ENCODE measurements at places on chromosomes 16 and 17.

- no peak for DNase-seq
Observed at GRCh38 chr17:31538080-31538762, 146.7 kb downstream of the RAB11FIP4 start.

- no peak for DNase-seq
Observed at GRCh38 chr16:9061358-9061813, 30.1 kb upstream of the HAPSTR1 start.

DNA sequence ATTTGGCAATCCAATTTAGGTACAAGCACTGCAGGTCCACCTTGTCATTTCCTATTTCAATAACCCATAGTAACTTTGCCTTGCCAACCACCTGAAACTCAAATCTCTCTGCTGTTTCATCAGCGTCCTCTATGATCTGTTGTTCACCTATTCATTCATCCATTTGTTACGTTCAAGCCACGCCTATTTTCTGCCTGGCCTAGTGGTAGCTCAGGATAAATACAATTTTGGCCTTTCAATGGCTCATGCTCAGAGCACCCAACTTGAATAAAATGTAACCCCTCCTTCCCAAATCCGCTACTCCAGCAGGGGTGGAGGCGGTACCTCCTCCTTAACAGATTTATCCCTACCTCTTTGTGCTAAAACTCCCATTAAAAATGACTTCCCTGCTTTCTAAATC is 3.6 kb upstream of the FBXO47 start:
- DNase-seq, result no peak

DNA sequence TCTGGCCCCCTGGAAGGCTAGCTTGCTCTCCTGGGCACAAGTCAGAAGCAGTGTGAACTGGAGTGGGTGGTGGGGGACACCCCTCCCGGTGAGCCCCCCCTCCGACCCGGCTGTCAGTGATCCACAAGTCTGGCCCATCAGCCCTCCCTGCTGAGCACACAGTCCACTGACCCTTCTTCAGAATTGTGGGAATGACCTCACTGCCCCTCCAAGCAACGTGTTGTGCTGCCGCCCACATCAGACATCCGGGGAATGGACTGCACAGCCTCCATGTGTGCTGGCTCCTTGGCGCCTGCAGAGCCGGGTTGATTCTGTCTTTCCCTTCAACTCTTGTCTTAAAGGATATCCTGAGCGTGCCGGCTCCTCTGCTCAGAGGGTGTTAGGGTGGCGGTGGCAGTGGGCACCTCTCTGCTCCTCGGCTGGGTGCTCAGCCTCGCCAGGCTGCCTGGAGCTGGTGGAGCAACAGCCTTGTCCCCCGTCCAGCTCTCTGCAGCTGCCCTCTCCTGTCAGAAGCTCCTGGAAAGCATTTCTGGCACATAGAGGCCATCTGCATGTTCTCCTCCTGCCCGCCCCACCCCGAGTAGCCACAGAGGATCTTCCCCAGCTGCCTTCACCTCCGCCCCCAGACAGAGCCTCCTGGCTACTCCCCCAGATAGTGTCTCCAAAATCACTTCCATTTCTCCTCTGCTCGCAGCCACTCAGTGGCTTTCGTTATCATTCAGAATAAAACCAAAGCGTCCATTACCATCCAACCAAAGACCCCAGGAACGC is 19.8 kb downstream of the NPTX1 start:
- DNase-seq, result no peak

GRCh38 chr17:57552114-57552624 is 192.9 kb downstream of the CCDC182 start:
- no peak for DNase-seq

GRCh38 chr17:3989041-3989886 is 25.0 kb upstream of the ATP2A3 start:
- no peak for DNase-seq

GRCh38 chr17:73645050-73645871 is 1.0 kb upstream of the SDK2 start:
- peak; percentile 33 for DNase-seq

GRCh38 chr16:10868596-10869469 is 8.2 kb upstream of the CIITA start:
- no peak for DNase-seq

DNA sequence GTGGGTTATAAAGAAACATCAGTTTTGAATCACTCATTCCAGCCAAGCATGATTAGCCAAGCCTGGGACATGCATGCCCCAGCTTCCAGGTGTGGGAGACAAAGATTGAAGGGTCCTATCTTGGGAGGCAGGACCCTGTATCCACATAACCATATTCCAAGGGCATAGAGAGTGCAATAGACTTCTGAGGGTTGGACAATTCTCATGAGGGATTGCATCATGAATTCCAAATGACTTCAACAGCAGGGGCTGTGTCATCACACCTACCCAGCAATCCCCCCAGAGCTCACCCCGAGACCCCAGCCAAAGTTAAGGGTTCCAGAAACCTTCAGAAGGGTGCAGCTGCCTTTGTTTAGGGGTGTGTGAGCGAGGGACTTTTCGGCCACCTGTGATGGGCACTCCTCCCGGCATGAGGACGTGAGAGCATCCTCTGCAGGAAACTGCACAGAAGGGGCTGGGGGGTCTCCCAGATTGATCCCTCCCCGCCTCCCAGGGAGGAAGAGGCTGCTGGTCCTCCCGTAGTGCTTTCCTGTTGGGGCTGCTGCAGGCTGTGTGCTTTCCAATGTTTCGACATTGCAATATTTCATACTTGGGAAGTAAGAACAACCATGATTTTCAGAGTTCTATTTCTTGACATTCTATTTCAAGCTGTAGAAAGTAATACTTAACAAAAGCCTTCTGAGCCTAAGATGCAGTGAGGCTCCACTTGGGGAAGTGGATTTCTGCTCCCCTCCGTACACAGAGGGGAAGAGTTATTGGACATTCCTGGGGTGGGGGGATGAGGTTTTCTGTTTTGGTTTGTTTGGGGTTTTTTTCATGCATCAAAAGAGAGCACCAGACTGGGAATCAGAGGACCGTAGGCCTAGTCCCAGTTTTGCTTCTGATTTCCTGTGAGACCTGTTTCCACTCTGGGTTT is 13.3 kb upstream of the PITPNM3 start:
- peak; percentile 30 for DNase-seq

DNA sequence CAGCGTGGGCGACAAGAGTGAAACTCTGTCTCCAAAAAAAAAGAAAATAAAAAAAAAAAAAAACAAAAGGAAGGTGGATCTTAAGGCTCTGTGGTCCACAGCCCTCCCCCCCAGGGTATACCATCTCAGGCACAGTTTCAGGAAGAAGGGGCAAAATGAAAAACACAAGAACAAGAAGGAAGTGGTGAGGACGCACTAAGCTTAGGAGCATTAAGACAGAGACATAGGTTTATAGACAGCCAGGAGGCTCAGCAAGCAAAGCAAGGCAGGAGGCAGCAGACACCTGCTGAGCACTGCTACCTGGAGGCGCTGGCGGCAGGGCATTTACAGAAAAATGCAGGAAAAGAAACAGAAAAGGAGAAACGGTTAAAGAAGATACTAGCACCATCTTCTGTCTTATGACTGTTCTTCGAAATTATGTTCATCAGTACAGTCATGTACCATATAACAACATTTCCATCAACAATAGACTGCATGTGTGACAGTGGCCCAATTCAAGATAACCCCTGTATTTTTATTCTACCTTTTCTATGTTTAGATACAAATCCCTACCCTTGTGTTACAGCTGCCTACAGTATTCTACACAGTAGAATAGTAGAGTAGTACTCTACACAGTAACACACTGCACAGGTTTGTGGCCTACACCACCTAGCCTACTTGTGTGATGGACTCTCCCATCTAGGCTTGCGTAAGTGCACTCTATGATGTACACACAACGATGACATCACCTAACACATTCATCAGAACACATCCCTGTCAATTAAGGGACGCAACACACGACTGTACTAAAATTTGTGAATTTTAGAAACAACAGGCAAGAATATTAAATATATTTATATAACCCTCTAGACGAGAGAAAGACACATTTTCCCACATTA is 62.5 kb downstream of the XPO6 start:
- no peak for DNase-seq

DNA sequence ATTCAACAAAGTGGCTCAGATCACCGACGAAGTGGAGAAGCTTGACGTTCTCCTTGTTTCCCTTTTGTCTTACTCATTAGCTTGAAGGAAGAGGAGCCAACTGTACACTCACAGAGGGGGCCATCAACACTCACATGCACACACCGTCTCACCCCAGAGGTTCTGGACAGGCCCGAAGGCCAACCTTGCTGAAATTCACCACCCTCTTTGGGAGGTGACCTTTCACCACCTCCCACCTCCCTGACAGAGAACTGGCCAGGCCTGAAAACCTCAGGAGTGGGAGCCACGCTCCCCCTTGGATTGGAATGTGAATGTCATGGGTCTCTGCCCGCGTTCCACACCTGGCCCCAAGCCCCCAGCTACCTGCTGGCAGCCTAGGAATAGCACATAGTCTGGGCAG is 2.0 kb downstream of the DCXR start:
- DNase-seq, result no peak

DNA sequence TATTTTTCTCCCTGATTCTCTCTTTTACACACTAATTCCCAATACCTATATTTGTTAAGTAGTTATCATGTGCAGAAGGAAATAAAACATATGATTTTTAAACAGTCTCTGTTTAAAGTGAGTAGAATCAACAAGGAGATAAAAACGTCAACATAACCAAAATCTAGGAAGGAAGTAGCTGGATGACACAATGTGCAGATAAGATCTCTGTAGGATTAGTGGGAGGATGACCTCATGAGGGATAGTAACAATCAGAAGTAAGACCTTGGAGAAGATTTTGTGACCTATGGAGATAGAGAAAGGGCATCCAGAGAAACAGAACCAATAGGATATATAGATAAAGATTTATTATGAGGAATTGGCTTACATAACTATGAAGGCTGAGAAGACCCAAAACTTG is 262.6 kb upstream of the CDH11 start:
- DNase-seq, result peak; percentile 39

DNA sequence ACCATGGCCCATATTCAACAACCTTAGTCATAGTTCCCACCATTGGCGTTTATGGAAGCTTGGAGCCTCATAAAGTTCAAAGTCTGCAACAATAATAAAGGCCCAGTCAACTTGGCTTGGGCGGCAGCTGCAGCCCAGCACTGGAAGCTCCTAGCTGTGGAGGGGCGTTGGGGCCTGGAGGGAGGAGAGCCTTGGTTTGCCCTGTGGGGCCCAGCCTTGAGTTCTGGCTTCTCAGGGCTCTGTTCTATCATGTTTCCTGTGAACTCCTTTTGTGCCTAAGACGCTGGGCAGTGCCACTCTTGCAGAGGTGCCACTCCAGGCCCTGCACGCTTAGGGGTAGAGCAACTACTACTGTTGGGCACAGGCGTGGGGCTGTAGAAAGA is 927 bp upstream of the ENGASE start:
- DNase-seq, result no peak

- DNase-seq, result no peak
Observed at GRCh38 chr17:49554694-49555494, 20.8 kb upstream of the NXPH3 start.

DNA sequence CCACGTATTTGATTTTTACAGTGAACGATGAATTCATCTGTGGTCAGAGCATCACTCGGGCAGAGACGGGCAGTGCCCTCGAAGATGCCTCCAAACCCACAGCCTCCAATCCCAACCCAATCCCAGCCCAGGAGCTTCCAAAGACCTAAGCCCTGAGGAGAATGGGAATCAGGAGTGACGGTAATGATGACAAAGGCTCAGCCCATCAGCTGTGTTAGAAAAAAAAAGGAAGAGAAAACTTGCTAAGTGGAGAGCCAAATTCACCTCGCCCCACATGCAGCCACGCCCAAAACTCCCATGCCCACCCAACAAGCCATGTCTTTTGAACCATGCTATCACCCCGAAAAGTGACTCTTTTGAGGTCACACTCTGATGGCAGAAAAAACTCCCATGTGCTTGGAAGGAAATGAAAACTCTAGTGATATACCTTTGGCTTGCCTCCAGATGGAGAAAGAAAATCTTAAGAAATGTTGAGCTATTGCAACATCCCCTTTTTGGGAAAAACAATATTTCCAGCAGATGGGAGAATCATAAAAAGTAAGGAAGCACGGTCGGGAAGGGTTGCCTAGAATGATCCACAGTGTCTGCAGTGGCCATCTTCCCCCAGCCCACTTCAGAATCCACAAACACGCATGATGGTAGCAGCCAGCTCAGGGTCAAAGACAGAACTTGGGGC is 37.7 kb downstream of the XYLT1 start:
- peak; percentile 64 for DNase-seq

- DNase-seq, result no peak
Observed at GRCh38 chr16:83586461-83587200, 221.1 kb upstream of the HSBP1 start.

DNA sequence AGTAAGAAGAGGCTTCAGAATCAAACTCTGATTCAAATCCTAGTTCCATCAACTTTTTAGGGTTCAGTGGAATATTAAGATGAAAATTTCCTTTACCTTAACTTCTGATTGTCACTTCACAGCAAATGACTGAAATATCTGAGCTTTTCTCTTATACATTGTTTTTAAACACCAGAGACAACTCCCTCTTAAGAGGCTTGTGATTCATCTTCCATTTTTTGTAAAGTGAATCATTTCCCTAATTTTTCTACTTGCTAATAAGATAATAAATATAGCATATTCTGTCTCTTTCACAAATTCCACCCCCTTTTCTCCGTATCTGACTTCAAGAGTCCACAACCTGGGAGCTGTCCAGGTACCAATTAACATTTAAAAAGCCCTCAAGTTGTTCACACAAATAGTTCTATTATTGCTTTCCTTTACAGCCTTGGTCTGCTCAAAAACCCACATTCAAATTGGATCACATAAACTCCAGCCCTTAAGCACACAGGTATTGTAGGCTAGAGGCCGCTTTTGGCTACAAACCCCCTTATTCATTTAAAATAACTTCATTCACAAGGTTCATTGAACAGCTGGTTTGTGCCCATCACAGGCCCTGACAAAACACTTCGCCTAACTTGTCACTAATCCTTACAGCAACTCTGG is 14.1 kb upstream of the UTP6 start:
- DNase-seq, result no peak

- DNase-seq, result peak; percentile 27
Observed at GRCh38 chr16:24610416-24610755, 71.0 kb downstream of the RBBP6 start.

DNA sequence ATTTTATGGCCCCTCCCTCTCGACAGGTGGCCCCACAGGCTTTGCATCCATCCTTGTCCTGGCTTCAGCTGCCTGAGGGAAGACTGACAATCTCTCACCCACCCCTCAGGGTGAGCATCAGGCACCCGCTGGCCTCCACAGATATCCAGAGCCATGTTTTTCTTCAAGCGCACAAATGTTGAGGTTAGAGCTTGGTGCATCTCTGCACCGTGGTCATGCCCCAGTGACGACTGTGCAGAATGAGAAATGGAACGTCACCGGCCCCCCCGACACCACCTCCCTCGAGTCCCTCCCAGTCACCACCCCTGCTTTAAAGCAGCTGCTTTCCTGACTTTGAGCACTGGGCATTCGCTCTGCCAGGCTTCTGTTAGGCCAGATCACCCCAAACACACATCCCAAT is 19.8 kb upstream of the TIMP2 start:
- DNase-seq, result no peak

- DNase-seq, result no peak
Observed at GRCh38 chr16:12236589-12236988, 260.1 kb downstream of the SNX29 start.
